ENCODE measurements at places on chromosomes 7 and 10. TPM values are rescaled to one million over a fixed set of nuclear protein-coding genes. Genes with fewer than 3 reads are reported as not detected.

Gene ITIH2
- not detected for polyA plus RNA-seq

Gene AKR1C4
- not detected for polyA plus RNA-seq

Gene KIF5B
- 26.7 TPM for polyA plus RNA-seq

Gene STEAP4
- not detected for polyA plus RNA-seq

All from IMR-90 (cell line).